ENCODE measurements at places on chromosomes 7 and 10. TPM values are rescaled to one million over a fixed set of nuclear protein-coding genes. Genes with fewer than 3 reads are reported as not detected.

Gene CTTNBP2
- total RNA-seq: 2.4 TPM

Gene BMPER
- total RNA-seq: not detected

Gene SLC35B4
- total RNA-seq: 14.5 TPM

Gene SFXN4
- 19.9 TPM for total RNA-seq

Gene BAZ1B
- 45.1 TPM for total RNA-seq

All from Calu3 (cell line).